ENCODE measurements at places on chromosomes 2 and 18. TPM values are rescaled to one million over a fixed set of nuclear protein-coding genes. Genes with fewer than 3 reads are reported as not detected.

MYO7B gene
- total RNA-seq: not detected

ARHGEF4 gene
- 4.8 TPM for total RNA-seq

KCNIP3 gene
- 0.57 TPM for total RNA-seq

RAB31 gene
- total RNA-seq: 51.2 TPM

IGFBP5 gene
- total RNA-seq: 928 TPM

ACMSD gene
- total RNA-seq: under 0.01 TPM

MEP1B gene
- not detected for total RNA-seq

VAMP8 gene
- total RNA-seq: 1.8 TPM

POTEC gene
- total RNA-seq: under 0.01 TPM

TRAPPC8 gene
- total RNA-seq: 43.8 TPM

PLA2R1 gene
- 10.0 TPM for total RNA-seq

All from smooth muscle cell of bladder (primary cell).